ENCODE measurements at places on chromosomes 4 and X.

- DNase-seq: no peak
These were observed 24.3 kb downstream of the RGS12 start for GRCh38 chr4:3317011-3317655.

- DNase-seq: no peak
These were observed 15.4 kb downstream of the SORCS2 start for GRCh38 chr4:7207628-7208231.

- DNase-seq: no peak
These were observed 566.4 kb upstream of the DIPK2B start for GRCh38 chrX:45766981-45767501.

- DNase-seq: no peak
These were observed 79.1 kb upstream of the DDX60 start for GRCh38 chr4:168397611-168398169.

DNA sequence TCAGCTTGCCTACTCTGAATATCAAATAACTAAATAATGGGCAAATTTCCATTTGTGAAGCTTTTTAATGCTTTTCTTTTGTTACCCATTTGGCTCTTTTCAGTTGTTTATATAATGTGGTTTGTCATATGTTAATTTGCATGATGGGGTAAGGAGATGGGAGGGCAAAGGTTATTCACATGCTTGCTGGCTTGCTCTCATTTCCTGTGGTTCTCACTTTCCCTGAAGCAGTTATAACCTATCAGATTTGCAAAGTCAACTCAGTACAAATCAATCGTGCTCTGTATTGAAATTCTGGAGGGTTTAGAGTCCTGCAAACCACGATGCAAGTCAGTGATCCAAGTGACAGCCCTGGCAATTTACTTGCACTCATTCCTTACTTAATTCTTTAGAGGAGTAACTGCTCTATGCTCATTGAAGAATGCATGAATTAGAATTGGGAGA, 711.2 kb downstream of the ADGRL3 start:
- no peak for DNase-seq

- no peak for DNase-seq
These were observed 16.6 kb upstream of the DDIT4L start for GRCh38 chr4:100206850-100207249.

DNA sequence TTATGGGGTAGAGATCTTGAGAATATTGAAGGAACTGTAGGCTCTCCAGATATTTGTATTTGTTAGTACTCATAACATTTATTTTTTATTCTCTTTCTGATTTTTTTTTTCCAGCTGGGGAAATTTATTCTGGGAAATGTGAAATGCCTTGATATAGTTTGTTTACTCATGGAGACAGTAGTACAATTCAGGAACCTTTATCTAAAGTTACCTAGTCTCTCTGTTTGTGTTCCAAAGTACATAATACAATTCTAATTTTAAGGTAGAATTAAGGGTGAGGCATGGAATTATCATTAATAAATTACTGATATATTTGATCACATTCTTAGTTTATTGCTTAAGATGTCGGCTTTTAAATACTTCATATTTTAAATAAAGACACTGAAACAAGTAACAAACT, 114.0 kb downstream of the RS1 start:
- no peak for DNase-seq

GRCh38 chr4:93199492-93199891, 629.1 kb upstream of the ATOH1 start:
- no peak for DNase-seq

- DNase-seq: no peak
These were observed 443.7 kb upstream of the ATOH1 start for GRCh38 chr4:93384887-93385286.

- no peak for DNase-seq
These were observed 224.3 kb downstream of the ANK2 start for GRCh38 chr4:113273721-113274220.

GRCh38 chrX:132219343-132219768, at the start of gene RAP2C:
TSS of gene RAP2C (minus strand) at chrX:132219447. CDS start at chrX:132217268, 2,179 bp downstream.
- peak; percentile 62 for DNase-seq

GRCh38 chr4:176470671-176471070, 150.9 kb downstream of the SPCS3 start:
- DNase-seq: no peak

- no peak for DNase-seq
These were observed 38.8 kb downstream of the FAT1 start for GRCh38 chr4:186684889-186685309.

- no peak for DNase-seq
These were observed 99.3 kb upstream of the EGFL6 start for GRCh38 chrX:13469963-13470684.

DNA sequence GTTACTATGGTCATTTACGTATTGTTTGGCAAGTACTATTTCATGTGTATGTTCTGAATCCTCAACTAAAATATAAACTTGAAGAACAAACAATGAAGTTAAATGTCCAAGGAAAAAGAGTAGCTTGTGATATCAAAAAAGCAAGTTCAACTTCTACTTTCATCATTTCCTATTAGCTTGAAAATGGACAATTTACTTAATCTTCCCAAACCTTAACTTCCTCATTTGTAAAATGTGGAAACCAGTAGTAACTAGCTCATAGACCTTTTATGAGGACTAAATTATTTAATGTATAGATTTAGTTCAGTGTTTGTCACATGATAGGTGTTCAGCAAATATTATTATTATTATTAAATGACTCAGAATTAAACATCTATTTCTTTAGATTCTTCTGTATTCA, 276.8 kb upstream of the TET2 start:
- no peak for DNase-seq

DNA sequence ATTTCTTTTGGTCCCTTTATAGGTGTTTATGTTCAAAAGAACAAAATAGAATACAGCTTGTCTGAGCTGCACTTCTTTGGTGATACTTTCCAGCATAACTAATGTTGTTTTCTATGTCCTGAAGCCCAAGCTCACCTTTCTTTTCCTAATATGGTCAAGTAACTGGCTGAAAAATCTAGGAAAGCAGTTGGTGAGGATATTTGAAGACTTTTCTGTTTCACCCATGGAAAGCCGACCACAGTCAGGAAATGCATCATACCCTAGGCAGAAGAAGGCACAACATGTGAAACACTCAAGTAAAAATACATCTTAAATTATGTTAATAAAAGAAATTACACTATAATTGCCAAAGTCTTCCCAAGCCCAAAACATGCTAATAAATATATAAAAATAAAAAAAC, 337.0 kb downstream of the PDGFC start:
- no peak for DNase-seq

DNA sequence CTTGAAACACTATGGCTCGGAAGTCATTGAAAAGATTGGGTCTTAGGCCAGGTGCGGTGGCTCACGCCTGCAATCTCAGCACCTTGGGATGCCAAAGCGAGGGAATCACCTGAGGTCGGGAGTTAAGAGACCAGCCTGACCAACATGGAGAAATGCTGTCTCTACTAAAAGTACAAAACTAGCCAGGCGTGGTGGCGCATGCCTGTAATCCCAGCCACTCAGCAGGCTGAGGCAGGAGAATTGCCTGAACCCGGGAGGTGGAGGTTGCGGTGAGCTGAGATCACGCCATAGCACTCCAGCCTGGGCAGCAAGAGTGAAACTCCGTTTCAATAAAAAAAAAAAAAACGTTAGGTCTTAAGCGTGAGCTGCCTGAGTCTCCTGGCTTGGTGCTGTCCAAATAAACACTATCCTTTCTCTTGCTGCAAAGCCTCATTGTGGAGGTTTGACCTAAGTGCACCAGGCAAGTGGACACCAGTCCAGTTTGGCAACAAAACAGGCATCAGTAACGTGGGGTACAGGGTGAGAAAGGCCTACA, 185.9 kb downstream of the DHRSX start:
- DNase-seq: no peak

DNA sequence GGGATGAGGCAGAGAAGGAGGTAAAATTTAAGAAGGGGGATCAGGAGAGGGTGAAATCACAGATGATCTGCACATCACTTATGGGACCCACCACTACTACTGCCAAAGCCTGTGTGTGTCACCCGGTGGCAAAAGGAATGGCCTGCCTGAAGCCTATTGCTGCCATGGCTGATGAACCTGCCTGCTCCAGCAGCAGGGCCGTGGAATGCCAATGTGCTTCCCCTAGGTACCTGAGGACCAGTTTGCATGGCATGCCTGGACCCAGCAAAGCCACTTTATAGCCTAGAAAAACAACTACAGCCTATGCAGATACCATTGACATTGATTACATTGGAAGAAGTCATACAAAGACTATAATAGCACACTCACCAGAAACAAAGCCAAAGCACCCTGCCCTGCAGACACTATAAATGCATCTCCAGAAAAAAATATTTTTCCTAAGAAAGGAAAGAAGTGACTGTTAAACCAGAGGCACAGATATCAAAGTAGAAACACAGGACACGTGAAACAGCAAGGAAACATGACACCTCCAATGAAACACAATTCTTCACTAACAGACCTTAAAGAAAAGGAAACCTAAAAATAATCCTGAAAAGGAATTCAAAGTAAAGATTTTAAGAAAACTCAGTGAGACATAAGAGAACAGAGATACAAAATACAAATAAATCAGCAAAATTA, 680.7 kb upstream of the GRID2 start:
- no peak for DNase-seq

- no peak for DNase-seq
These were observed 84.7 kb downstream of the SH3BGRL start for GRCh38 chrX:81286608-81287007.

DNA sequence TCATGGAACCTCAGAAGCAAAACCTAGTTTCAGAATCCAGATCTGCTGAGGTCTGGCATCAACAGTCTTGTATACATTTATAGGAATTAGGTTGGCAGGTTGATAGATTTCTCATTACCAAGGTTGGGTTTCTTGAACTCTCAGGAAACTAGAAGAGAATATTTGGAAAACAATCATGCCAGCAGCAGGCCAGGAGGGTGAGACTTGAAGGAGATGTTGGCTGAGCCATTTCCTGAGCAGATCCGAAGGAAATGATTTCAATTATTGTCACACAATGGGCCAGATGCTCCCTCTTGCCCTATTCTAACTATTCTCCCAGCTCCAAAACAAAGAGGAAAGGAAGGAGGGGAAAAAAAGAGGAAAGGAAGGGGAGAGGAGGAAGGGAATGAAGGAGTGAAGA, 45.2 kb downstream of the SHROOM4 start:
- no peak for DNase-seq

DNA sequence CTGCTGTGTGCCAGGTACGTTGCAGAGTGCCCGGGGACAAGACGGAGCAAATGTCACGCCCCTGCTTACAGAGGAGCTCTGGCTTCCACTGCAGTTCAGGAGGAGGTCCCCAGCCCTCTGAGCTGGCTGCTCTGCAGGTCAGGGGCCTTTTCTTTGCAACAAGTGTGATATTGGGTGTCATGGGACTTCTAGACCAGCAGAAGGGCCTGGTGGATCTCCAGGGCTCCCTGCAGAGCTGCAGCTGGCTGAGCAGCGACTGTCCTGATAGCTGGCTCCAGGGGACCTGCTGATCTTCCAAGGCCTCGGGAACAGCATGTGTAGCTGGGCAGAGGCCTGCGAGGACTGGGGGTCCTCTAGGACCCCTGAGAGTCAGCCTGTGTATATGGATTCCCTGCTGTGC, 120.4 kb downstream of the SORCS2 start:
- DNase-seq: no peak

- no peak for DNase-seq
These were observed 105.4 kb upstream of the PCDH7 start for GRCh38 chr4:30614771-30615170.

DNA sequence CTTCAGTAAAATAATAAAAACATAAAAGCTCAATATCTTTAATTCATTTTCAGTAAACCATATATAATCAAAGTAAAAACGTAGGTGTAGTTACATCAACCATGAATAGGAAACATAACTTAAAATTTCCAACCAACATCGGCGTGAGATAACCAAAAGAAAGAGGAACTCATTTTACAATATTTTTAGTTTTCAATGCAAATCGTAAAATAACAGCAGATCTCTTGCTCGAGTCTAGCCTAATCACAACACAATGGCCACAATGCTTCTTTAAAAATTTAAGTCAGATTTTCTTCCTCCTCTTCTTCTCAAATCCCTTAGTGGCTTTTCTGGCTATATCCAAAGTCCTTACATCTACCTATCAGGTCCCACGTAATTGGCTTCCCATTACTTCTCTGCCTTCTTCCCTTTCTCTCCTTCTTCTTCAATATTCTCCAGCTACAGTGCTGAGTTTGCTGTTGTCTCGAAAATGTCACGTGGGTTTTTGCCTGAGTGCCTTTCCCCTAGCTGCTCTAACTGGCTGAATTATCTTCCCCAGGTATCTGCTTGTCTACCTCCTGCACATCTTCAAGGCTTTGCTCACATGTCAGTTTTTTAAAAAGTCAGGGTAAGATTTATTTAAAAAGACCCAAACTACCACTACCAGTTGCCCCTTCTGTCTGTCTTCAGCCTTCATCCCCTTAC, 90.9 kb upstream of the BANK1 start:
- no peak for DNase-seq

DNA sequence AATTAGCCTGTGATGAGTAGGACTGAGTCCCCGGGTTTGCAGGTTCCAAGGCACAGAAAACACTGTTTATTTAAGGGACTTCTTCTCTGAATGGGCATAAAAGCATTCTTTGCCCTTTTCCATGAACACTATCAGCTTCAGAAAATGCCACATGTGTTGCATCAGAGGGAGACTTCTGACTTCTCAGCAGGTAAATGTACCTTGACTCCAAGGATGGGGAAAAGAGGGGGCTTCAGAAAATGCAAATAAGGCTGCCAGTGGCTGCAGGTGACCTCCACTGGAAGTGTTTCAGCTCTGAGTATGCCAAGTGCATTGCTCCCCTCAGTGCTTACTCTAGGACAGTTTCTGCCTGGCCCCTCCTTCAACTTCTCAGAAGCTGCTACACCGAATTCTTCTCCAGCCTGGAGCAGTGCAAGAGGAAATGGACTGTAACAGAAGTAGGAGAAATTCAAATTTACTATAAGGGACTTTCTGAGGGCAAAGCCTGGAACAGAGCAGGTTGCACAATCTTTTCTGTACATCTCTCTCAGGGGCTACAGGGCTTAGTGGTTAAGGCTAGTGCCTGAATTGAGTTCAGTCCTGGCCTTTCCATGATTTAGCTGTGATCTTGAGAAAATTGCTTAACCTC, 233.2 kb downstream of the PTTG2 start:
- DNase-seq: no peak

- DNase-seq: no peak
These were observed 97.0 kb upstream of the STOX2 start for GRCh38 chr4:183808097-183808456.

DNA sequence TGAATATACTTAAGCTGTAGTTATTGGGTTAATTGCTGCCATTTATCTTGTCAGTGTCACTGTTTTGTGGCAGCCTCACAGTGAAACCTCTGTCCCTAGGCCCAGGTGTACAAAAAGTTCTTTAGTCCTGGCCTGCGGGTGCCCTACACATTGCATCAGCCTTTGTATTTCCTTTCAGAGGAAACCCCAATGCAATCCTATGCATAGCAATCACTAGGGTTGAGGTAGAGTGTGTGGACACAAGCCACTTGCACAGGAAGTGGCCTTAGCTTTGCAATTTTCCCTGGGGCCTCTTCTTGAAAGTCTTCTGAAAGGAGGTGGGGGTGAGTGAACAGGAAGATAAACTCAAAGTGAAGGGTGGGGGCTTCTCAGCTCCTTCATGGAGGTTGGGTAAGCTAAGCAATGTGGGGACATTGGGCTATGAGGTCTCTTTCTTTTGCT, 27.8 kb downstream of the VSIG4 start:
- DNase-seq: no peak

- no peak for DNase-seq
These were observed 18.7 kb upstream of the GPC3 start for GRCh38 chrX:134004084-134004483.
